Central memory CD4-positive, alpha-beta T cell (primary cell): ENCODE measurements at places on chromosomes 13 and 19.

DNA sequence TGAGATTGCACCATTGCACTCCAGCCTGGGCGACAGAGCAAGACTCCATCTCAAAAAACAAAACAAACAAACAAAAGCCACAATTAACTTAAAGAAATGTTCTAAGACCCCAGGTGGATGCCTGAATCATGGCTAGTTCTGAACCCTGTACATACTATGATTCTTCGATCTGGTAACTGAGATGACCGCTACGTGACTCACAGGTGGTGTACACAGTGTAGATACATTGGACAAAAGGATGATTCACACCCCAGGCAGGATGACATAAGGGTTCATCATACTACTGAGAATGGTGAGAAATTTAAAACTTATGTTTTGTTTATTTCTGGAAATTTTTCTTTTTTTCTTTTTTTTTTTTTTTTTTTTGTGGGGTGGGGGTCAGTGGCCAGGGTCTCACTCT, 6.5 kb downstream of the ZNF426 start:
- DNase-seq, result no peak

DNA sequence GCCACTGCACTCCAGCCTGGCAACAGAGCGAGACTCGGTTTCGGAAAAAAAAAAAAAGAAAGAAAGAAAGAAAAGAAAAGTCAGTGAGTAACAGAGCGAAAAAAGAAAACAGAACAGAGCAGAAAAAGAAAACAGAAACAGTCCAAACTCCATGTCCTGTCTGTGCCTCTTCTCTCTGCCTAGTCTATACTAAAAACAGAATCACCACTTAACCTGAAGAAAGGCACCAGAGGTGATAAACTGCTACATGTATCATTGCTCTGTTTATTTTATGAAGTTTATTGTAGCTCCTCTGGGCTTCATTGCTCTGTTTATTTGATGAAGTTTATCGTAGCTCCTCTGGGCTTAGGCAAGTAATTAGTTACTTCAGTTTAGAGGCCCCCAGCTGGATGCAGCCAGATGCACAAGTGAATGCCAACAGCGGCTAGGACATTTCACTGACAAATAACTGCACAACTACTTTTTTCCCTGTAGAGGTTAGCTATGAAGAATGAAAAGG, 39.2 kb downstream of the TBC1D4 start:
- no peak for DNase-seq

GRCh38 chr19:53365899-53366493, 491 bp downstream of the ZNF525 start:
- DNase-seq, result no peak

DNA sequence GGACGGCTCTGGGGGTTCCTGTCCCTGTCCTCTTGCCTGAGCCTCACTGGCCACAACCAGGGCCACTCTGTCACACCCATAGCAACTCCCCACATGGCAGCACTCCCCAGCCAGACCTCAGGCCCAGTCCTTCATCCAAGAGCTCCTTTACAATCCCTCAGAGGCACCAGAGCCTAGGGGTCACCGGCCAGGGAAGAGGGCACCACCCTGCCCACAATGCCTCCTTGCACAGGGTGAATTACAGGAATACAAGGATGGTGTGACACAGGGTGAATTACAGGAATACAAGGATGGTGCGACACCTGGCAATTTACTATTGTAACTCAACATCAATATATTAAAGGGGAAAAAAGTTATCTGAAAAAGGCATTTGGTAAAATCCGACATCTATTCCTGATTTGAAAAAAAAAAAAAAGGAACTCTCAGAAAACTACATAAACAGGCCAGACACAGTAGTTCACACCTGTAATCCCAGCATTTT, 16.5 kb downstream of the MIER2 start:
- DNase-seq, result no peak

DNA sequence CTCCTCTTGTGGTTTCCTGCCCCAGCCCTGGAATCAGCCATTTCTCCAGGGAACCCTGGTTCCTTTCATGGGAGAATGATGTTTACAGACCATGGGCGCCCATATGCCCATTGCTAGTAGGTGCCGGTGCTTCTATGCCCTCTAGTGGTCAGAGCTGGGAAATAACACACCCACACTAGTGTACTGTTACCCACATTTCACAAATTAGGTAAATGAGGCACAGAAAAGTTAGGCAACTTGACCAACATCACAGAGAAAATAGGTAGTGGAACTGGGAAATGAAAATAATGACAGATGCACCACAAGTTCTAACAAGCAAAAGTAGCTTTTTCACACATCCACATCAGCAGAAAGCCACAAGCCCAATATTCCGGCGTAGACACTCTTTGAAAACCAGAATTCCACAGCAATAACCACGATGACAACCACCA, 1.3 kb upstream of the CEACAM3 start:
- DNase-seq, result peak; percentile 48

- DNase-seq, result no peak
Measured at GRCh38 chr19:44692379-44692721, 6.6 kb upstream of the CEACAM16 start.

DNA sequence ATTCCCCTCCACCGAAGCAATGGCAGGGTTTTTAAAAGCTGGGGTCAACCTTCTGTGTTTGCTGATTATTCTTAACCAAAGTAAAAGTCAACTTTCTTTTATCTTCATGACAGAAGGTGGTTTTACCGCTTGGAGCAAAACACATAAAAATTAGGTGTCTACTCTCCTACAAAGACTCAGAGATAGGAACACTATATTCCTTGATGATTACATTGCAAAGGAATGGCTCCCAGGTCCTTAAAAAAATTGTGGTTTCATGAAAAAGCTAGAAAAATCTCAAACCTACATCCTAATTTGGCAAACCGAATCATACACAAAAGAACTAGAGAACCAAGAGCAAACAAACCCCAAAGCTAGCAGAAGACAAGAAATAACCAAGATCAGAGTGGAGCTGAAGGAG, 760.4 kb upstream of the PCDH20 start:
- no peak for DNase-seq

DNA sequence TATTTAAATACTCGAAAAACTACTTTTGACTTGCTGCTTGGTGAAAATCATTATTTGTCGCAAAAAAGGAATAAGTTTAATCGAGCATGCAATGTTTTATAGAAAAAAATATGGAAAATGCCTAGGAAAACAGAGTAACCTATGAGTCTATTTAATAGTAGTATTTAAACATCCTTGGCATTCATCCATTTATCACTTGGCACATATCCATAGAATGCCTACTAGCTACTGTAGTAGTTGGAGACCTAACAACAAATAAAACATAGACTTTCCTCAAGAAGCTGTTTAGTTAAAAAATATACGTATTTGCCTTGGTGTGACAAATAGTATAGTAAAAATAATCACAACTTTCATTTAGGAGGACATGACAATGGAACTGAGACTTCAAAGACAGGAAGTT, 302.1 kb downstream of the DIAPH3 start:
- DNase-seq, result no peak

- no peak for DNase-seq
Measured at GRCh38 chr19:41694831-41695635, 7.0 kb upstream of the CEACAM7 start.

GRCh38 chr13:43329702-43330101, 306.3 kb downstream of the DNAJC15 start:
- DNase-seq, result no peak

DNA sequence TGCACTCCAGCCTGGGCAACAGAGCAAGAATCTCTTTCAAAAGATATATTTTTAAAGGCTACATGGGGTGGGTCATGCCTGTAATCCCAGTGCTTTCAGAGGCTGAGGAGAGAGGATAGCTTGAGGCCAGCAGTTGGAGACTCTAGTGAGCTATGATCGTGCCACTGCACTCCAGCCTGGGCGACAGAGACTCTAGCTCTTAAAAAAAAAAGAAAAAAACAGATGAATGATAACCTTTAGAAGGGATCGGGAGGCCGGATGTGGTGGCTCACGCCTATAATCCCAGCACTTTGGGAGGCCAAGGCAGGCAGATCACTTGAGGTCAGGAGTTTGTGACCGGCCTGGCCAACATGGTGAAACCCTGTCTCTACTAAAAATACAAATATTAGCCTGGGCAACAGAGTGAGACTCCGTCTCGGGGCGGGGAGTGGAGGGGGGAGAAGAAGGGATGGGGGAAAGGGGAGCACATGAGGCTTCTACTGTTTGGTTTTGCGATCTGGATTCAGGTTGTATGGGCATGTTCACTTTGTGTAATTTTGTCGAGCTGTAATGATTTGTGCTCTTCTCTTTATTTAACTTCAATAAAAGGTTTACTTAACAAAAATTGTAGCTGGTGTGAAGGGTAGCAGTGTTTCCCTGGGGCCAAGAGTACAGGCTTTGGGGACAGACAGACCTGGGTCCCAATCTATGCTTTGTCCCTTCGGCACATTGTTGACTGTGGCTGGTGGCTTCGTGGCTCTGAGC, 1.1 kb upstream of the PSMC4 start:
- peak; percentile 14 for DNase-seq

DNA sequence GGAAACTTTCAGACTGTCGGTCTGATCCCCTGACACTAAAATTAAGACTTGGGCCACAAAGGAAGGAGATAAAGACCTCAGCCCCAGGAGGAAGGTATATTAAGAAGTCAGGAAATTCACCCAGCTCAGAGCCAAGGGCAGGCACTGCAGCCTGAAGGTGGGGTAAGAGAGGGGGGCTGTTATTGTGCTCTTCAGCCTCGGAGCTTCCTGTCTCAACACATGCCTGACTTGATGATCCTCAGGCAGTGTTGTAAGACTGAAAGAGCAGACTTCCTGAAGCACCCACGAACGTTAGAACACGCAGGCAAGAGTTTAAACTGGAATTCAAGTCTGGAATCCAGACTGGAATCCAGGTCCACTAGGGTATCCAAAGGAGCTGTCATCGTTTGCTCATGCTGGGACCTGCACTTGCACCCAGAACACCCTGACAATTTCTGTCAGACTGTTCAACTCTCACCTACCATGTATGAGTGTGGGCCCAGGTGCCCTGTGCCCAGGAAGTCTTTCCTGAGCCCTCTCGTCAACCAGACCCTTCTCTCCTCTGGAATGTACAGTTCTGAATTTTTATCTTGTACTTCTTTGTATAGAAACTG, 10.7 kb upstream of the FLT1 start:
- DNase-seq, result no peak

DNA sequence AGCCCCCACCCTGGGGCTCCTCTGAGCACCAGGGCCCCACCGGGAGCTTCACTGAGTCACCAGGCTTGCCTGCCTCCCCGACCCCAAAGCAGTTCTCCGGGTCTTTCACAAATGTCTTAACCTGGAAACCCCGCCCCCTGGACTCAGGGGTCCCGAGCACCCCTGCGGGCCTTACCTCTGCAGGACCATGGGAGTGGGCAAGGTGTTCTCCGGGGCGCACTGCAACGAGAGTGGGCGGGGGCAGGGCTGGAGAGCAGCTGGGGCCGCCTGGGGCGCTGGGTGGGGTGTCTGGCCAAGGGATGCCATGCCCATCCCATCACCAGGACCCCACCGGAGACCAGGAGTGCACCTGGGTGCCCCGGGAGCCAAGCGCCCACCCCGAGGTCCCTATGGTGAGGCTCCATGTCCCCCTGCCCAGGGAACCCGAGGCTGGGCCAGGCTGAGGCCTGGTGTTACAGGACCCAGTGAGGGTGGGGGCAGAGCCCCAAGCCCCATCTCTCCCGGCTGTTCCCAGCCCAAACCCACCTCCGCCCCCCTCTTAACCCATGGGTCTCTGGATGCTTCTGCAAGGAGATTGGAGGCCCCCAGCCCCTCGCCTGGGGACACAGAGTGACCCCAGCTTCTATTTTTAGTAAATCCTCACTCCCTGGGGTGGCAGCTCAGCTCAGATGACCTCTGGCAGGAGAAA, 10.9 kb downstream of the MKNK2 start:
- no peak for DNase-seq

- DNase-seq, result no peak
Measured at GRCh38 chr19:39386557-39386956, 4.3 kb downstream of the PAF1 start.

- no peak for DNase-seq
Measured at GRCh38 chr19:1429750-1430149, 8.4 kb upstream of the RPS15 start.

- peak; percentile 27 for DNase-seq
Measured at GRCh38 chr19:45569619-45570421, 14.8 kb downstream of the OPA3 start.

- DNase-seq, result no peak
Measured at GRCh38 chr19:50419022-50419579, 363 bp downstream of the SPIB start.

- DNase-seq, result no peak
Measured at GRCh38 chr13:113584870-113585671, 518 bp downstream of the TFDP1 start.

GRCh38 chr19:18991006-18991405, 42.3 kb downstream of the SUGP2 start:
- no peak for DNase-seq

DNA sequence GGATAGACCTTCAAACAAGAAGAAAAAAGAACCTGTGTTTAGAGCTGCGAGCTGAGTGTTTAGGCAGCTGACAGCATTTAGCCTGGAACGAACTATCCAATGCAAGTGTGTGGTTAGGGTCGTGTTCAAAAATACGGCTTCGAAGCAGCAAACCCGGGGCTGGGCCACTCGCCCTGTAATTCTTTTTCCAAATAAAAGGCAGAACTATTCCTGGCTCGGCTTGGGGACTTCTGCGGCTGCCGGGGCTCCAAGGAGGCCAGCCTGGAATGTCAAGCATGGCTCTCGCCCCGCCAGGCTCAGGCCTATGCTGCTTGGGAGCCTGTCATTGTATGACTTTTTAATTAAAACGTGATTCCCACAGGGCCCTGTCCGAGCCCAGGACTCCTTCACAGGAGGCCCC, 51.7 kb upstream of the KLF2 start:
- no peak for DNase-seq

DNA sequence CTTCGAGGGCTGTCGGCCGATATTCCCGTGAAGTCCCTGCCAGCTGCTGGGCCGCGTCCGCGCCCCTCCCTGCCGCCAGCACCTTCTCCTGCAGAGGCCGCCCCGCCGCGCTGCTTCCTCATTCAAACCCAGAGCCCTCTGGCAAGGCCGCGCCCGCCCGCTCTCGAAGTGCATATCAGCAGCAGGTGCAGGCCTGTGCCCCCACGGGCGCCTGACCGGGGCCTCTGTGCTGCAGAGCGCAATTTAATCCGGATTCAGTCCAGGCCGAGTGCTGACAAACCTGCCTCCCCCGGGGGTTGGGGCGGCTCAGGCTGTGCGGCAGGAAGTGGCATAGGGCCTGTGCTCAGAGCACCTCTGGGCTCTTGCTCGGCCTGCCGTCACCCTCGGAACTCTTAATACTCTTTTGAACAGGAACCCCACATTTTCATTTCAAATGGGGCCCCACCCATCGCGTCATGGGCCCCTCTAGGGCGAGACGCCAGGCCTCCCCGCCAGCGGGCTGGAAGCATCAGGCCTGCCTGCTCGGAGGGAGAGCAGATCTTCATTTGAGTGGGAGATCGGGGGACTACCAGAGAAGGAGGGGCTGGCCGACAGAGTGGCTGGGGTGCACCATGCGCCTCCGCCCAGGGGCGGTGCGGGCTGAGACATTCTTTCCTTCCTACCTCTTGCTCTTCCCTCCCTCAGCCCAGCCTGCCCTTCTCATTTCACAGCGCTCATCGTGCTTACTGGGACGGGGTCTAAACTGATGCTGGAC, 125.7 kb downstream of the TNFRSF19 start:
- DNase-seq, result peak; percentile 67

DNA sequence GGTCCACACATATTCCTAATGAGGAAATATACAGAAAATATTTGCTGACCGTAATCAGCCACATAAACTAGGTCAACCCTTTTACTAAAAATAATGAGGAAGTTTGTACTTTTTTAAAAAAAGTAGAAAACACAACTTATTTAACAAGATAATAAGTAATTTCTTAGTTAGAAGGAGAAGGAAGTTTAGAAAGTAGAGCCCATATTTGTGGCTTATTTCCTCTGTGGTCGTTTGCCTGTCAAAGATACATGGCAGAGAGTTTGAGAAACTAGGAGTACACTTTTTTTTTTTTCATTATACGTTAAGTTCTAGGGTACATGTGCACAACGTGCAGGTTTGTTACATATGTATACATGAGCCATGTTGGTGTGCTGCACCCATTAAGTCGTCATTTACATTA, 1205.2 kb upstream of the MIR17HG start:
- DNase-seq, result no peak
